ENCODE measurements at places on chromosomes 11 and 22.

GRCh38 chr22:50261615-50262459 is at the start of gene MAPK12:
Gene MAPK12, minus strand, starts transcription at chr22:50261683. Its CDS starts 174 bp downstream, at chr22:50261509.
- H3K4me1 ChIP-seq, result no peaks in the 10 kb centered on the region
- H3K36me3 ChIP-seq, result no peaks in the 10 kb centered on the region
- peaks cover 17% of the 10 kb centered on the region for H3K27me3 ChIP-seq
- DNase-seq, result no peak

- H3K4me1 ChIP-seq, result no peaks in the 10 kb centered on the region
- DNase-seq, result no peak
- no peak overlapping the region for H3K4me3 ChIP-seq
- no peak overlapping the region for H3K27ac ChIP-seq
- no peaks in the 10 kb centered on the region for H3K36me3 ChIP-seq
Observed at GRCh38 chr11:17473071-17473744, 3.4 kb downstream of the ABCC8 start.

DNA sequence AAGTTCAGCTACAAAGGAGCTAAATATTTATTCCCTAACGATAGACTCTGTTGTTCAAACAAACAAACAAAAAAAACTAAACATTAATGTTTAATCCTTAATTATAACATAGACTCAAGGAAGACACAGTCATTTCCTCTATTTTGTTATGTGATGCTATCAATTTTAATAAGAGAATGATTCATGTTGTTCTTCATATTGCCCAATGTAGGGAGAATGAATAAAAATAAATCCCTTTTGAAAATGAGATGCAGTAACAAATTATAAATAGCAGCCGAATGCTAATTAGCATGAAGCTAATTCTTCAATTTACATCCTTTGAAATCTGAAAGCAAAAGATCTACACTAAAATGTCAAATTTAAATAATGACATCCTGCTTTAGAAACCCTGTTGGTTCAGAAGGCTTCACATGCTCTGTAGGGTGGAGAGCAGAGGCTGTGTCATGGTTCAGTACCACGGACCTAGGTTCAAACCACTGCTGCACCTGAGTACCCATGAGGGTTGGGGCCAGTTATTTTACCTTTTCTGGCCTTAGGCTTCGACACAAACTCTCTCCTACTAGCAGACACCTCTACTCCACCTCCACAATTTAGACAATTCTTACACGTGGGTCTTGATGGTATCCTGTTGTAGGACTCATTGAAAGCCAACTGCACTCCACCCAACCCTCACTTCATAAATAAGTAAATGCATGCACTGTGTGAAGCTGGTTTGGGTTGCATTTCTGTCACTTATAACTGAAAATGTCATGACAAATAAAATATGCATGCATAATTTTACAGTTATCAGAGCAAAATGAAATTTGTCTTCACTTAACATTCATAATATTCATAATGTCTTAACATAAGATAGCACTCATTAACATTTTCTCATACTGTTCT is 89.0 kb downstream of the RRAS2 start:
- H3K36me3 ChIP-seq, result no peaks in the 10 kb centered on the region
- H3K27me3 ChIP-seq, result no peaks in the 10 kb centered on the region
- DNase-seq, result no peak

- no peaks in the 10 kb centered on the region for H3K27me3 ChIP-seq
- H3K4me3 ChIP-seq, result no peak overlapping the region
- H3K36me3 ChIP-seq, result peaks cover 89% of the 10 kb centered on the region
- H3K27ac ChIP-seq, result peak overlapping the region; percentile 18
Observed at GRCh38 chr22:40313007-40313406, 33.3 kb upstream of the ADSL start.

GRCh38 chr11:73931039-73931645 is 19.7 kb upstream of the DNAJB13 start:
- no peak overlapping the region for H3K4me3 ChIP-seq
- peaks cover 29% of the 10 kb centered on the region for H3K36me3 ChIP-seq
- H3K27me3 ChIP-seq, result no peaks in the 10 kb centered on the region
- no peaks in the 10 kb centered on the region for H3K4me1 ChIP-seq

- no peak overlapping the region for H3K27ac ChIP-seq
- no peak overlapping the region for H3K4me3 ChIP-seq
- DNase-seq, result no peak
- H3K4me1 ChIP-seq, result peaks cover 21% of the 10 kb centered on the region
Observed at GRCh38 chr11:96134602-96135001, 208.4 kb downstream of the MAML2 start.

- H3K36me3 ChIP-seq, result no peaks in the 10 kb centered on the region
- H3K27me3 ChIP-seq, result no peaks in the 10 kb centered on the region
- H3K4me3 ChIP-seq, result peak overlapping the region; percentile 96
Observed at GRCh38 chr11:60970369-60970774, 1.1 kb upstream of the CD6 start.

DNA sequence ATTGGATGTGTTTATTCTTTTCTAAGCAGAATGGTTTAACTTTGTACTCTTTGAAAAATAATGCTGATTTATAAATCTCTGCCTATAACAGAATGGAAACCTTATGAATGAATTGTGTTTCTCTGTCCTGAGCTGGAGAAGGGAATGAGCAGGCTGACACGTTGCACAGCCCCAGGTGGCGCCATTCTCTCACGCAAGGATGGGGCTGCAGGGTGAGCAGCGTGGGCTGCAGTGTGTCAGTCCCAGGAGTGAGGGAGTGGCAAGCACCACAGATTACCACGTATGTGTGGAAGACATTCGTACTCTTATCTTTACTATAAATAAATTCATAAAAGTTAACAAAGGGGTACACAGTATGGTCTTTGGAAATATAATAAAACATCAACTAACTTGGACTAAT is 33.4 kb downstream of the FDX1 start:
- H3K36me3 ChIP-seq, result peaks cover 23% of the 10 kb centered on the region
- H3K4me3 ChIP-seq, result no peak overlapping the region
- H3K4me1 ChIP-seq, result no peaks in the 10 kb centered on the region
- DNase-seq, result no peak
- H3K27me3 ChIP-seq, result no peaks in the 10 kb centered on the region

DNA sequence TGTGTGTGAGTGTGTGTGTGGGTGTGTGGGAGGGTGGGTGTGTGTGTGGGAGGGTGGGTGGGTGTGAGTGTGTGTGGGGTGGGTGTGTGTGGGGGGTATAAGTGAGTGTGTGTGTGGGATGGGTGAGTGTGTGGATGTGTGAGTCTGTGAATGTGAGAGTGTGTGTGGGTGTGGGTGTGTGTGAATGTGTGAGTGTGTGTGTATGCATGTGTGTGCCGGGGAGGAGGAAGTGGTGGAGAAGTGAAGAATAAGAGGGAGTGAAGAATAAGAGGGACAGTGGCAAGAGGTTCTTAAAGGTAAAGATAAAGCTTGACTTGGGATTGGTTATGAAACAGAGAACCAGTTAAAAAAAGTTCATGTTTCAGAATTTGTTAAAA is 54.0 kb downstream of the PRR5L start:
- no peak overlapping the region for H3K4me3 ChIP-seq
- no peaks in the 10 kb centered on the region for H3K36me3 ChIP-seq
- peaks cover 9% of the 10 kb centered on the region for H3K4me1 ChIP-seq
- no peak overlapping the region for H3K27ac ChIP-seq
- H3K27me3 ChIP-seq, result no peaks in the 10 kb centered on the region

GRCh38 chr11:44180107-44180506 is 84.6 kb downstream of the EXT2 start:
- DNase-seq, result no peak
- no peaks in the 10 kb centered on the region for H3K27me3 ChIP-seq
- no peaks in the 10 kb centered on the region for H3K4me1 ChIP-seq
- H3K4me3 ChIP-seq, result no peak overlapping the region
- no peaks in the 10 kb centered on the region for H3K36me3 ChIP-seq

GRCh38 chr11:134244593-134244992 is 8.6 kb downstream of the THYN1 start:
- no peaks in the 10 kb centered on the region for H3K27me3 ChIP-seq
- no peaks in the 10 kb centered on the region for H3K4me1 ChIP-seq
- peaks cover 72% of the 10 kb centered on the region for H3K36me3 ChIP-seq
- no peak for DNase-seq

DNA sequence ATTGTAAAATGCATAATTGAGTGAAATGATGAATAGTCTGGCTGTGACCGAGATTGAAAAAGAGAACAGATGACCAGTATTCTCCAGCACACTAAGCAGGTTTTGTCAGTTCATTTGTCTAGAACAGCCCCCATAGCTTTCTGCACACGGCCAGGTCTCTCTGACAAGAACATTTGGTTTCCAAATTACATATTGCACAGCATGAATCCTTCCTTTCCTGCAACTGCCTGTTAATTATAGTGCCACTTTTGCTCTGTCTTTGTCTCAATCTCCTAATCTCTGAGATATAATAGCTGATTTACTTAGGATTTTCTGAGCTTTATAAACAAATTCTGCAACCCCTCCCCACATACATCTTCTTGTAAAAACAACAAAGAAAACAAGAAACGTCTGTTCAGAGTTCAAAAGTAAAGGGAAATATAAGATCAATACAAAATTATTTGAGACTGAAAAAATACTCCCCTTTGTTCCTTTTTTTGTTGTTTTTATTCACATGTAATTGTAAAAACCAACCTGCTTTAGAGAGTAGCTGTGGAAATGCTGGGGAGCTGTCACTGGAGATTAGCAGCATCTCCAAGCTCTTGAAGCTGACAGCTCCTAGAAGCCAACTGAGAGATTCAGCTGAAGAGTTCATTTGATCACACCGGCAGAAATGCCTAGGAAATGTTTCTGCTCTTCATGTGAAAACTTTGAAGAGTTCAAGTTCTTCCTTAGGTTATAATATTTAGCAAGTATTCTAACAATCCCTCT is 998.1 kb downstream of the DLG2 start:
- H3K27ac ChIP-seq, result no peak overlapping the region
- no peaks in the 10 kb centered on the region for H3K4me1 ChIP-seq
- no peak for DNase-seq
- no peaks in the 10 kb centered on the region for H3K36me3 ChIP-seq
- no peak overlapping the region for H3K4me3 ChIP-seq

- H3K27me3 ChIP-seq, result no peaks in the 10 kb centered on the region
- H3K27ac ChIP-seq, result no peak overlapping the region
Observed at GRCh38 chr11:86460461-86461385, 86.0 kb downstream of the CCDC81 start.
